ENCODE measurements at places on chromosomes 4 and X. TPM values are rescaled to one million over a fixed set of nuclear protein-coding genes. Genes with fewer than 3 reads are reported as not detected.

Gene ZBTB49
- 3.5 TPM for total RNA-seq

Gene GNL3L
- 53.8 TPM for total RNA-seq

DNA sequence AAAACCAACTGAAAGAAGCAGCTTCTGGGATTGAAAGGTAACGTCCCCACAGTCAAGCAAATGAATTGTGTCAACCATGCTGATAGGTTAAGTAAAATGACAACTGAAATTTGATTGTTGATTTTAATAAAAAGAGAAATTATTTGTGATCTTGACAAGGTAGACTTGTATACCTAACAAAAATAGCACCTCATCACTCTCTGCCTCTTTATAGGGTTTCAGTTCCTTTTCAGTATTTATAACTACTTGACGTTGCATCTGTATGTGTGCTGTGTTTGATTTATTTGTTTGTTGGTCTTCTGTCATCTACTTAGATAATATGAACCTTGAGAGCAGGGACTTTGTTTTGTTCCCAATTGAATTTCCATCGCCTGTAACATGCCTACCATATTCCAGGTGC, 7.9 kb upstream of the PPP3CA start:
- no peak for DNase-seq
- H3K27ac ChIP-seq, result no peak overlapping the region
- H3K4me3 ChIP-seq, result no peak overlapping the region

Gene MAGED4B
- total RNA-seq, result 131 TPM

DNA sequence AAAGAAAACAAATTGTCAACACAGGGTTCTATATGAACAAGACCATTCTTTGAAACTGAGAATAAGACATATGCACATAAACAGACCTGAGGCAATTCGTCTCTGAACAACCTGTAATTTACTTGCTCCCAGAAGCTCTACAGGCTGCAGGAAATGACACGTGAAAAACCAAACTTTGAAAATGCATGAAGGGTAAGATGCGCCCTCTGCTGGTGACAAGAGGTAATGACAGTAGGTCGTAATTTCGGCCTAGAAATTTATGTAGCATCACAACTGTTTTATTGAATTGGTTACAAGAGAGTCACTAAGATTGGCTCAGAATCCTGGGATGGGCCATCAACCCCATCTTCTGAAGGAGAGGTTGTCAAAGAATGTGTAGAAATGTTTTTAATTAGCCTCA, 276.5 kb downstream of the PPP4R3C start:
- no peak overlapping the region for H3K27ac ChIP-seq
- no peak for DNase-seq
- H3K4me3 ChIP-seq, result no peak overlapping the region
- no peaks in the 10 kb centered on the region for H3K36me3 ChIP-seq
- H3K27me3 ChIP-seq, result no peaks in the 10 kb centered on the region

DNA sequence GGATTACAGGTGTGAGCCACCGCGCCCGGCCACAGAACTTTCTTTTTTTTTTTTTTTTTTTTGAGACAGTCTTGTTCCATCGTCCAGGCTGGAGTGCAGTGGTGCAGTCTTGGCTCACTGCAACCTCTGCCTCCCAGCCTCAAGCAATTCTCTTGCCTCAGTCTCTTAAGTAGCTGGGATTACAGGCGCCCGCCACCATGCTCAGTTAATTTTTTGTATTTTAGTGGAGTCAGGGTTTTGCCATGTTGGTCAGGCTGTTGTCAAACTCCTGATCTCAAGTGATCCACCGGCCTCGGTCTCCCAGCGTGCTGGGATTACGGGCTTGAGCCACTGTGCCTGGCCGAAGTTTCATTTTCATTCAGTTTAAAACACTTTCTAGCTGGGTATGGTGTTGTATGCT, 16.4 kb downstream of the FAM193A start:
- H3K4me1 ChIP-seq, result peaks cover 11% of the 10 kb centered on the region
- no peak overlapping the region for H3K27ac ChIP-seq
- H3K27me3 ChIP-seq, result no peaks in the 10 kb centered on the region
- H3K4me3 ChIP-seq, result no peak overlapping the region

GRCh38 chrX:41108007-41108406, 22.8 kb downstream of the USP9X start:
- H3K4me1 ChIP-seq, result peaks cover 44% of the 10 kb centered on the region
- no peaks in the 10 kb centered on the region for H3K27me3 ChIP-seq
- no peak for DNase-seq
- no peak overlapping the region for H3K4me3 ChIP-seq
- H3K36me3 ChIP-seq, result peaks cover 7% of the 10 kb centered on the region

Gene SMIM14
- total RNA-seq, result 73.5 TPM

- H3K27me3 ChIP-seq, result no peaks in the 10 kb centered on the region
- H3K36me3 ChIP-seq, result peaks cover 1% of the 10 kb centered on the region
- no peaks in the 10 kb centered on the region for H3K4me1 ChIP-seq
- H3K4me3 ChIP-seq, result no peak overlapping the region
- DNase-seq, result no peak
Observed at GRCh38 chrX:136745215-136746173, 35.2 kb downstream of the ARHGEF6 start.

DNA sequence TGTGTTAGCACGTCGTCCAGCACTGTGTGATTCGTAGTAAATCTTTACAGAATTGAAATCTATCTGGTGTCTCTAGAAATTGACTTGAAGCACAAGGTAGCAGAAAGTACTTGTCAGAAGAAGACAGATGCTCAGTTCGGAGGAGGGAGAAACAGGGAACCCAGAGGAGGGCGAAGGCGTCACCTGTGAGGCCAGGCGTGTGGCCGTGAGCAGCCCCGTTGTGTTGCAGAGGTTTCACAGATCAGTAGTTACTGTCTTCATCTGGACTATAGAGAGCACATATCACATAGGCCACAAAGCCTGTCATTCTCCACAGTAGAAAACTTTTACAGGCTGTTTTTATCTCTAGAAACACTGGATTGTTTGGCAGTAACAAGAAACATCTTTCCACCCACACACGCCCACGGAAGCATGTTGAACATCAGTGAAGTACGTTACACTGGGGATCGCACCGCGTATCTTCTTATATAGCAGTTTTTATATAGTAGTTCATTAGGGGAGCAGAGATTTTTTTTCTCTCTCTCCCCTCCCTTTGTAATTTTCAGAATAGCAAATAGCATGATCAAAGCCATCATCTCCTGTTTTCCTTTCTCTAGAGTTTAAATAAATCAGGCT, 48.1 kb upstream of the TLR3 start:
- no peaks in the 10 kb centered on the region for H3K27me3 ChIP-seq
- DNase-seq, result no peak
- no peak overlapping the region for H3K27ac ChIP-seq
- no peak overlapping the region for H3K4me3 ChIP-seq

- H3K4me1 ChIP-seq, result peaks cover 25% of the 10 kb centered on the region
- H3K27ac ChIP-seq, result no peak overlapping the region
- no peak overlapping the region for H3K4me3 ChIP-seq
- H3K27me3 ChIP-seq, result no peaks in the 10 kb centered on the region
- no peaks in the 10 kb centered on the region for H3K36me3 ChIP-seq
Observed at GRCh38 chr4:108589961-108590360, 30.4 kb upstream of the RPL34 start.

- no peak overlapping the region for H3K27ac ChIP-seq
- no peak for DNase-seq
- H3K27me3 ChIP-seq, result peaks cover 15% of the 10 kb centered on the region
- no peaks in the 10 kb centered on the region for H3K4me1 ChIP-seq
- H3K4me3 ChIP-seq, result no peak overlapping the region
Observed at GRCh38 chr4:105572296-105572695, 19.9 kb downstream of the ARHGEF38 start.

Gene PTTG2
- total RNA-seq, result not detected

Gene CT45A1
- total RNA-seq, result not detected

- no peak overlapping the region for H3K4me3 ChIP-seq
- peaks cover 19% of the 10 kb centered on the region for H3K27me3 ChIP-seq
- H3K4me1 ChIP-seq, result no peaks in the 10 kb centered on the region
- no peak overlapping the region for H3K27ac ChIP-seq
- DNase-seq, result no peak
Observed at GRCh38 chr4:122458625-122459024, 2.1 kb upstream of the IL2 start.

GRCh38 chr4:8540072-8540471, 40.1 kb upstream of the GPR78 start:
- no peaks in the 10 kb centered on the region for H3K36me3 ChIP-seq
- peaks cover 6% of the 10 kb centered on the region for H3K4me1 ChIP-seq
- DNase-seq, result no peak
- H3K4me3 ChIP-seq, result no peak overlapping the region
- no peak overlapping the region for H3K27ac ChIP-seq

DNA sequence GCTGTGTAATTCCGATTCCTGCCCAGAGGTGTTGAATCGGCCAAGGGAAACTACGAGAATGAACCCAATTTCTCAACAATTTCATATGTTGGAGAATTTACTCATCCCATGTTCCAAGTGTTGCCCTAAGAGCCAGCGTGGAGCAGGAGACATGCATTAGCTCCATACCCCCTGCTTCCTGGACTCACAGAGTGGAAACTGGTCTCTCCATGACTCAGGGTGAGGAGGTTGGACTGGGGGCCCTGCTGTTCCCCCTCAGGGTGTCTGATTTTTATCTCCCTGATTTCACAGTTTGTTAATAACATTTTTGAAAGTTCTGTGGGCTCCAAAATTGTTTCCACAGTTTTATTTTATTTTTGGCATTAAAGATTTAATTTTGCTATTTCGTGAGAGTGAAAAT, 183.0 kb upstream of the SFRP2 start:
- DNase-seq, result no peak
- peaks cover 8% of the 10 kb centered on the region for H3K36me3 ChIP-seq
- H3K4me1 ChIP-seq, result peaks cover 10% of the 10 kb centered on the region

DNA sequence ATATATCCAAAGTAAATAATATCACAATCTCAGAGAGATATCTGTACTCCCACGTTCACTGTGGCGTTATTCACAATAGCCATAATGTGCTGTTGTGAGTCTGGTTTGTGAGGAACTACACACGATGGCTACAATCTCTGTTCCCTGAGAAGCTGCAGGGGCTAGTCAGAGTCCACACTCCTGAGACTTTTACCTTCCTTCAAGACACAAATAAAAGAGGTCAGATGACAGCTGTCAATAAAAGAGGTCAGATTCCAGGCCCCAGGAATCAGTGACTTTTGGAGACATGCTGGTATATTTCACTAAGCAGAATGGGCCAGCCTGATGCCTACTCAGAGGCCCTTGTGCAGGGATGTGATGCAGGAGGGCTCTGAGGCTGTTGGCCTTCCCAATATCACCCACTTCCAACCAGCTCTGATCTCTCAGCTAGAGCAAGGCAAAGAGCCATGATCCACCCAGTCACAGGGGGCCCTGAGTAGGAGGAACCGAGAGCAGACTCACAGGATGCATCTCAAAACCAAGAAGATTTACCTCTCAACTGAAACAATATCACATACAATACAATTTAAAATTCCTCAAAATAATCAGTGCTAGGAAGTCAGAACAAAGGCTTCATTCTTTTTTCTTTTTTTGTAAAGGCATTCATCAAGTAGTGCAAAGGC, 13.8 kb downstream of the FRYL start:
- no peaks in the 10 kb centered on the region for H3K27me3 ChIP-seq
- no peak overlapping the region for H3K27ac ChIP-seq
- no peak for DNase-seq

- no peak for DNase-seq
- no peak overlapping the region for H3K4me3 ChIP-seq
- H3K36me3 ChIP-seq, result peaks cover 3% of the 10 kb centered on the region
- H3K4me1 ChIP-seq, result peaks cover 66% of the 10 kb centered on the region
Observed at GRCh38 chr4:187903700-187904099, 91.9 kb upstream of the ZFP42 start.

GRCh38 chr4:32435308-32435707, 1715.1 kb downstream of the PCDH7 start:
- H3K27ac ChIP-seq, result no peak overlapping the region
- H3K4me3 ChIP-seq, result no peak overlapping the region
- H3K4me1 ChIP-seq, result no peaks in the 10 kb centered on the region
- H3K36me3 ChIP-seq, result no peaks in the 10 kb centered on the region
- DNase-seq, result no peak
- no peaks in the 10 kb centered on the region for H3K27me3 ChIP-seq

- H3K27me3 ChIP-seq, result peaks cover 8% of the 10 kb centered on the region
- no peaks in the 10 kb centered on the region for H3K4me1 ChIP-seq
- no peak overlapping the region for H3K4me3 ChIP-seq
- H3K27ac ChIP-seq, result no peak overlapping the region
Observed at GRCh38 chrX:119008110-119008744, 33.8 kb downstream of the LONRF3 start.

DNA sequence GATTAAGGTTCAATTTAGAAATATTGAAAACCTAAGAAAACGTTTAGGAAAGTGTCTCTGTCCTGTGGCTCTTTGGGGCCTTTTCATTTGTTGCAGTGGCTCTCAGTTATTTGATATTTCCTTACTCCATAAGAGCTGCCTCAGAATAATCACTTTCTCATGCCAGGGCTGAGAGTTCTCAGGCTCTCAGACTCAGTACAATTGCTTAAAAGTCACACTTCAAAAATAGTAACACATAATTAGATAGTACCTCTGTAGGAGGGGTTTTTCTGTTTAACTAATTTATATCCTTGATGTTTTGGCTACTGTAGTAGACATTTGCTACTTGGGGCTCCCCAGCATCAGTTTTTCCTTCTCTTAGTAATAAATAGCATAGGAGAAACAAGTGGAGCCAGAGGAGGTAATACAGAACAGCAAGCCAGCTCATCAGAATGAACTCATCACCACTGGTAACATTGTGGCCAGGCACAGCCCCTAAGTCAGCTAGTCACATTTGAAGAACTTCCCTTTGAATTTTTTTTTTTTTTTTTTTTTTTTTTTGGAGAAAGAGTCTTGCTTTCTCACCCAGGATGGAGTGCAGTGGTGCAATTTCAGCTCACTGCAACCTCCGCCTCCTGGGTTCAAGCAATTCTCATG, 8.0 kb upstream of the HNRNPD start:
- H3K27ac ChIP-seq, result no peak overlapping the region
- no peak overlapping the region for H3K4me3 ChIP-seq
- no peak for DNase-seq

DNA sequence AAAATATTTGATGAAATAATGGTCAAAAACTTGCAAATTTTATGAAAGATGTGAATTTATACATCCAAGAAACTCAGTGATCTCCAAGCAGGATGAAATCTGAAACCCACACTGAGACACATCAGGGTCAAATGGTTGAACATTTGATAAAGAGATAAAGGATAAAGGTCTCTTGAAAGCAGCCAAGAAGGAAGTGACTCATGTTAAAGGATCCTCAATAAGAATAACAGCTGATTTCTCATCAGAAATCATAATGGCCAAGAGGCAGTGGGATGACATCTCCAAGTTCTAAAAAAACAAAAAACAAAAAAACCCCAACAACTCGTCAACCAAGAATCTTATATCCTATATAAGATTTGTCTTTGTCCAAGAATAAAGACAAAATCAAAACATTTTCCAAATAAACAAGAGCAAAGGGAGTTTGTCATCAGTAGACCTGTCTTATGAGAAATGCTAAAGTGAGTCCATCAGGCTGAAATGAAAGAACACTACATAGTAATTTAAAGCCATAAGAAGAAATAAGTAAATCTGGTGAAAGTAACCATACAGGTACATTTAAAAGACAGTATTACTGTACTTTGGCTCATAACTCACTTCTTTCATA, 121.7 kb downstream of the PDS5A start:
- H3K27me3 ChIP-seq, result no peaks in the 10 kb centered on the region
- peaks cover 55% of the 10 kb centered on the region for H3K36me3 ChIP-seq
- DNase-seq, result no peak
- H3K4me3 ChIP-seq, result no peak overlapping the region

GRCh38 chr4:31748382-31748781, 1028.2 kb downstream of the PCDH7 start:
- H3K4me3 ChIP-seq, result no peak overlapping the region
- H3K4me1 ChIP-seq, result peaks cover 2% of the 10 kb centered on the region
- no peak for DNase-seq
- no peaks in the 10 kb centered on the region for H3K27me3 ChIP-seq
- H3K36me3 ChIP-seq, result no peaks in the 10 kb centered on the region

All from osteocyte (in vitro differentiated cells).